Activated CD4-positive, alpha-beta T cell treated with anti-CD3 and anti-CD28 coated beads, Interleukin-2, amount 50 U/mL, for 16 hours (primary cell): ENCODE measurements at places on chromosomes 5 and 9.

- DNase-seq: no peak
These were observed 734.8 kb downstream of the TLE1 start for GRCh38 chr9:80954521-80954920.

GRCh38 chr5:33855396-33855795, 36.4 kb downstream of the ADAMTS12 start:
- no peak for DNase-seq

GRCh38 chr5:10467281-10468198, 25.9 kb downstream of the ROPN1L start:
- no peak for DNase-seq

DNA sequence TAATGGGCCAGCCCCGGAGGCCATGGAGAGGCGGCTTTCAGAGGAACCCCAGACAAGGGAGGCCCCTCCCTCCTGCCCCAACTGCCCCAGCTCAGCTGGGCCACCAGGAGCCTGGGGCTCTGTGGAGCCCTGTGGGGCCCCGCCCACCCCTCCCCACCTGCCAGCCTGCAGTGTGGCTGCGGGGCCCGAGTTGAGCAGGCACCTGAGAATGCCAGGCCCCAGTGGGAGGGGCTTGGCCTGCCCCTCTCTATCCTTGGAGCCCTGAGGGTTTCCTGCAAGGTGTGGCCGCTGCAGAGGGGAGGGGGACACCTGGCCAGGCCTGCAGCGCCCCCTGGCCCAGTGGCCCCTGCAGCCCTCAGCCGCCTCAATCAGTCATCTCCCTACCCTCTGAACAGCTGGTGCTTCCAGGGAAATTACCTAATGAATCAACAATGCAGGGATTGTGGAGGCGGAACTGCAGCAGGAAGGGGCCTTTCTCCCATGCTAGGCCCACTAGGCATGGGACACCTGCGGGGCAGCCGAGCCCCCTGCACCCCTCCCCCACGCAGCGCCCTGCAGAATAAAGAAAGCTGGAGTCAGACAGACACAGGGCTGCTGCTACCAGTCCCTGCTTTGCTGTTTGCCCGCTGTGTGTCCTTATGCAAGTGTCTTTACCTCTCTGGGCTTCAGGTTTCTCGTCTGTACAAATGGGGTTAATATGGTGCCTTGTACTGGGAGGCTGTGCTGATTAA, 48.0 kb downstream of the LMX1B start:
- no peak for DNase-seq

DNA sequence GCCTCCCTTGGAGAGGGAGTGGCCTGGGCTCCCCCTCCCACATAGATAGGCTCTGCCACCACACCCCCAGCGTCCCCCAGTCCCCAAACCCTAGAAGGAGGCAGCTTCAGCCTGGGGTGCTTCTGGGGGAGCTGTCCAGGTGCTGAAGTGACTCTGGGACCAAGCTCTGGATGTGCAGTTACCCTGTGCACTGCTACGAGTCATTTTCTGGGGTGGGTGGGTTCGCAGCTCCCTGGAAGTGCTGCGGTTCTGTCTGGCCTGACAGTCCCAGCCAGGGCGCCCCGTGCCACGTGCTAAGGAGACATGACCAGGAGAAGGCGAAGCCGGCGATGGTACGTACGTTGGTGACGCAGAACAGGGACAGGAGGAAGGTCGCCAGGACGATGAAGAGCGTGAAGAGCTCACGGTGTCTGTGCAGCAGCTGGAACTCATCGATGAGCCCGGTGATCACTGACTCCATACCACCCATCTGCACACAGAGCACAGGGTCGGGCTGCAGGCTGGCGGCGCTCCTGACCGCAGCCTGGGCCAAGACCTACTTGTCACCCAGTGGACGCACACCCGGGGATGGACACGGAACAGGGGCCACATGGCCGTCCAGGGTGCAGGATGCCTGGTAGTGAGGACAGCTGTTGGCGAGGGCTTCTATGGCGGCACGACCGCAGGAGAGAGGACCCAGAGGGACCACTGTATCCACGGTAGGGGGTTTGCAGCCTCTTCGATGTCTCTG, 35.7 kb downstream of the SLC6A3 start:
- no peak for DNase-seq

DNA sequence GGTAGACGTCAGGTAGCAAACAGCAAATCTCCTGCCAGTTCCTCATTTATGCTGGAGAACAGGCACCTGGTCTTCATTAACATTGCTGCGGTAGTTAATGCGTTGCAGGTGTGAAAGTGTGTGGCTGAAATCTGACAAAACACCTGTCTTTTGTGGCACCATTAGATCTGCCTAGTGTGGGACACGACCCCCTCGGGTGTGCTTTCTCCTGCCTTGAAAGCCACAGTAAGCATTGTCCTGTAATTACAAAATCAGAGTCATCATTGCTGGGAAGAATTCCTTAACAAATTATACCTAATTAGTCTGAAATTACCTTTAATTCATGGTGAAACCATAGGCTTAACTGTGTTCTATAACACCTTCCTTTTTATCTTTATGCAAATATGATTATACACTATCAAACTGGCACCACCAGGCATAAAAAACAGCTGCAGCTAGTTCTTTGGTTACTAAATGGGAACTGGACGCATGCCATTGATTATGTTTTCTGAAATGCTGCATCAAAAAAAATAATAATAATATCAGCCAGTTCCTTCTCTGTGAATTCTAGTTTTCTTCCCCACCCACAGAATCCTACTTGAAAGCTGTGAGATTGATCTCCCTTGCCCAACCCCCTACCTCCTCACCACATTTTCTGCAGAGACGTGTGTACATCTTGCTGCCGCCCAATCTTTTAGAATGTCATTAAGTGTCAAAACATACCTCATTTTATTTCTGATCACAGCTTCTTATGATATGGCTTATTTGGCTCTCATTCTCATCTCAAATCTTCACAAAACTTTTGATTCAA, 374.0 kb downstream of the NFIB start:
- DNase-seq: no peak

DNA sequence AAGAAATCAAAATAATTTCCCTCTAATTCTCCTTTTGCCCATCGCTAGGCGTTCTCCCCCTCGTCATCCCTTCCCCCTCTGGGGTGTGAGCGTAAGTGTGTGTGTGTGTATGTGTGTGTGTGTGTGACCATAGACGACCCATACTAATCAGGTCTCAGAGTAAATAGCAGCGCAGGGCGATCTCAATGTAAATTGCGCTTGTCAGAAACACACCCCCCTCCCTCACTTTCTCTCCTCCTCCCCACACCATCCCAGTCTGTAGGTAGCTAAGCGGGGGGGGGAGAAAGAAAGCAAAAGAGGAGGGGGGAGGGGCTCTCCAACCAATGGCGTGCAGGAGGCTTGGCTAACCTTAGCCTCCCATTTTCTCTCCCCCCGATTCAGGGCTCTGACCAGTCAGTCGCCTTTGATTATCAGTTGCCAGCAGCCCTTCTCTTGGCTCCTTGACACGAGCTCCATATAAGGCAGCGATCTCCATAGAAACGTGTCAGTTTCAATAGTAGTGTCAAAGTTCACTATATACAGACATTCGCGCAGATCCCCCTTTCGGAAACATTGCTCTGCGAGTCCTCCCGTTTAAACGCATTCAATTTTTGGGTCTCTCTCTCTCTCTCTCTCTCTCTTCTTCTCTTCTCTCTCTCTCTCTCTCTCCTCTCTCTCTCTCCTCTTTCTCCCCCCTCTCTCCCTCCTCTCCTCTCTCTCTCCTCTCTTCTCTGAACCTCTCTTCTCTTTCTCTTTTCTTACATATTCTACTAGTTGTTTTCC, at the start of gene NR2F1:
TSS of gene NR2F1 (plus strand) at position 546 of the 762 bp plus-strand sequence. CDS start 1,802 bp downstream, outside the sequence.
- peak; percentile 22 for DNase-seq

DNA sequence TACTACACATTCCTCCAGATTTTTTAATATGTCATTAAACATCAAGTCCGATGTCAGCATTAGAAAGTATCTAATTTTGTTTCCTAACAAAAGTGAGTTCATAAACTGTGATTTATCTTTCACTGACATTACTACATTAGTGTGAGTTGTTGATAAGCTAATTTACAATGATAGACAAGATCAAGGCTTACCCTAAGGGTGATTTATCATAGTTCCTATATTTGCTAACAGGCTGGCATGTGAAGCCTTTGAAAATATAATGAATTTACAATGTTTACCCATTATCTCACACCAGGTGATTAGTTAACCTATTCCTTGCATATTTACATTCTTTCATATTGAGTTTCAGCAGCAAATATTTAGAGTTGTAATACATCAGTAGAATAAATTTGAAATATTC, 1096.9 kb upstream of the NUDT12 start:
- DNase-seq: no peak

DNA sequence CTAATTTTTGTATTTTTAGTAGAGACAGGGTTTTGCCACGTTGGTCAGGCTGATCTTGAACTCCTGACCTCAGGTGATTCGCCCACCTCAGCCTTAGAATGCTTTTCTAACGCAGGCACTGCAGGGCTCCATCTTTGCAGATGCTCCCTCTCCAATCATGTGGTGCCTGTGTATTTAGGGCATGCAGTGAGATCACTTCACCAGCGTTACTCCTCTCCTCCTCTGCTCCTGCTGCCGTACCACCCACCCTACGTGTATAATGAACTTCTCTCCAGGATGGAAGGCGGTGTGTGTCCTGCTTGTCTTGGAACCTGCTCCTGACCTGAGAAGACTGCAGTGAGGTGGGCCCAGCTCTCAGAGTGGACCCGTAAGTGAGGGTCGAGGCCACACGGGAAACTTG, 13.6 kb upstream of the CFAP157 start:
- no peak for DNase-seq

DNA sequence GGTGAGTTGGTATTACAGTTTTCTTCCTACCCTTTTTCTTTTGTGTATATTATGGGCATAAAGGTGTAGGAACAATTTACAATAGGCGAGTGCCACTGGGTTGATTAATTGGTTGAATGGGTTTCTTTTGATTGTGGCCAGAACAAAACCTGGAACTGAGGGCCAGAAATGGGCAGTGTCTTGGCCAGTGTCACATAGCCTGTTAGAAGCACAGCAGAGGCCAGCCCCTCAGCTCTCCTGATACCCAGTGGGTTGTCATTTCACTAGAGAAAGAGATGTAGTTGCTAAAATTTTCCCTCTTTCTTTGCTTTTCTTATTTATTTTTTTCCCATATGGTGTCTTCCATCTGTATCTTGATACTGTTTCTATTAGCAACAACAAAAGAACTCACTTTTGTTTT, 38.8 kb upstream of the SEMA6A start:
- DNase-seq: no peak

DNA sequence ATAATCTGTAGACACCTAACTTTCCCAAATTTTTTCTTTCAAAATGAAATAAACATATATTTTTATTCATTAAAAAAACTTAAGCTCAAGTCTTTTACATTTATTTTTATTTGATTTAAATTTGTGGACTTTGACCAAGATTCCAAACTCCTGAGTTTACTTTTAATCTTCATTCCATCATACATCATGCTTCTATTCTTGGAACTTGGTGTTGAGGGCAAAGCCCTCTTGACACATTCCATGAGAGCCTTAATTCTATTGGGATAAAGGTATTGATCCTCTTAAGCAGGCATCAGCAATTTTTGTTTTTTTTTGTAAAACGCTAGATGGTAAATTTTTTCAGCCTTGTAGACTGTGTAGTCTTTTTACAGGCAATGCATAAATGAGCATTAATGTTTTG, 53.6 kb downstream of the FBXO4 start:
- no peak for DNase-seq

- DNase-seq: no peak
These were observed 240.2 kb downstream of the PBX3 start for GRCh38 chr9:125987420-125987819.

GRCh38 chr9:114830546-114830945, 24.7 kb upstream of the TNFSF15 start:
- DNase-seq: no peak

DNA sequence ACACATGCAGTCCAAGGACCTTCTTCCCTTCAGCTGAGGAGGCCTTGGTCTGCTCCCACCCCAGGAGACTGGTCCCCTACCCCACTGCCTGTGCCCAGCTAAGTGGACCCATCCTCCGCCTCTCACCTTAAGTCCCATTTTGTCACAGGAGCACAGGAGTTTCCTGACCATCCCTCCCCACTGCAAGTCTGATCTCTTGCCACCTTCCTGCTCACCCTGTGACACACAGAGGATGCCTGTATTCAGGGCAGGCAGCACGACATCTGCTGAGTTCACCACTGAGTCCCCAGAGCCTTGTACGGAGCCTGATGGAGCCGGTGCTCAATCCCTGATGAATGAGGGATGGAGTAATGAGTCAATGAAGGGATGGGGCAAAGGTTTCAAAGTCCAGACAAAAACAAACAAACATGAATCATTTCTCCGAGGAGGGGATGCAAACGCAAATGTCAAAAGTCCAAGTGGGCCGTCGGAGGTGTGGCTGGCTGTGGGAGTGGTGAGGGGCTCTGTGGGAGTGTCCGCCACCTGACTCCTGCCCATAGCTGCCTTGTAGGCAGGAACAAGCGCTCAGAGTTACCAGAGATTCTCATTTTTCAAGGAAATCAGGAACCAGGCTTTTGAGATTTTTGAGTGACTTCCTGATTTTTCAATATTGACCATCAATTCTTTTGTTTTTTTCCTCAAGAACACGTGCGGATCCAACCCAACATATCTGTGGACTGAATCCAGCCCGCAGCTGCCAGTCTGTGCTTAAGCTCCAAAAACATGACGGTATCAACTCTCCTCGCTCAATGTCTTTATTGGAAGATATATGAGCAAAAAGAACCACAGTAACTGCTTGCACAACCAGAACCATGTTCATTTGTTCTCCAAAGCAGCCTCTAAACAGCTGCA, 4.4 kb downstream of the RAPGEF1 start:
- no peak for DNase-seq

DNA sequence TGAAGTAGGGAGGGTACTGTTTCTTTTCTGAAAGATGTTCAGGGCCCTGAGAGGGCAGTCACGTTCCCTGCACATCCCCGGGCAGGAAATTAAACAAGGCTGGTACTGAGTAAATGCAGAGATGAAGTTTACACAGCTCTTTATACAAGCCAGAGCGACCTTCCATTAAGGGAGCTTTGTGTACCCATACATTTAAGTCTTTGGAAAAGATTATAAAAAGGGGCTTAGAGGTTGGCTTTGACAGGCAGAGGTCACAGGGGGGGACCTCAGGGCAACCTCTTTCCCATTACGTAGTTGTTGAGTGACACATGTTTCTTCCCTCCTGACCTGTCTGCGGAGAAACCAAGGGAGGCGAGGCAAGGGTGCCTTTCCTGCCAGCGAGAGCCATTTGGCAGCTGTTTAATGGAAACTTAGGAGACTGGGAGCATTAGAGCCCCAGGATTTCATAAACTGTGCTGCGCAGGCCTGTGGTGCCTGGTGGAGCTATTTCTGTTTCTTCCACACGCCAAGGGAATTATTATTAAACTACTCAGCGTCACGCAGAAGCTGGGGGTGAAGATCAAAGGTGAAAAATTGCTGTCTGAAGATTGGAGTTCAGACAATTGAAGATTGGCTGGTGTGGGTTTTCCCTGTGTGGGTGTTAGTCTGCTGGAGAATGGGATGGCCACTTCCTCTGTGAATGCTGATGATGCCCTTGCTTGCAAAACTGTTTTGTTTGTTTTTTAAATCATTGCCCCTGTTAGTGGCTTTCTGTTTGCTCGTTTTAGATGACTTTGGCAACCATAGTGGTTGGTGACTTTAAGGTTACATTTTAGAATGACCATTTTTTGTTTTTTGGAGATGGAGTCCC, 3.2 kb upstream of the SMIM32 start:
- DNase-seq: no peak
